GM13977 (cell line): ENCODE measurements at places on chromosomes 1 and 21.
A peak's percentile ranks its signal among the peaks of the same experiment; 100 is the strongest.

DNA sequence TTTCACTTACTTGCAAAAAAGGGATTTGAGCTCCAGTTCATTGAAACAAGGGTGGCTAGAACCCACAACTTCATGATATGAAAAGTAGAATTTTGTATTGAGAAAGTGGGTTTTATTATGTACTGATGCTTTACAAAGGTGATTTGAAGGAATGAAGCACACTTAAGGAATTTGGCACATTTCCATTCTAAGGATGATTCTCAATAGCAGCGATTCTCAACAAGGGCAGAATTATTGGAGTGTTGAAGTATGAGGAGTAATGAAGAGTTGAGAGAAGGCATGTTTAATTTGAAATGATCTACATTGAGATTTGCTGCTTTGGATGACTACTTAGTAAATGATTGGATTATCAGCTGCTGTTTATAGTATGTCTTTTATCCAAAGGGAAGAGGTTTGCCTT is 54.7 kb downstream of the FNBP1L start:
- DNase-seq, result no peak

DNA sequence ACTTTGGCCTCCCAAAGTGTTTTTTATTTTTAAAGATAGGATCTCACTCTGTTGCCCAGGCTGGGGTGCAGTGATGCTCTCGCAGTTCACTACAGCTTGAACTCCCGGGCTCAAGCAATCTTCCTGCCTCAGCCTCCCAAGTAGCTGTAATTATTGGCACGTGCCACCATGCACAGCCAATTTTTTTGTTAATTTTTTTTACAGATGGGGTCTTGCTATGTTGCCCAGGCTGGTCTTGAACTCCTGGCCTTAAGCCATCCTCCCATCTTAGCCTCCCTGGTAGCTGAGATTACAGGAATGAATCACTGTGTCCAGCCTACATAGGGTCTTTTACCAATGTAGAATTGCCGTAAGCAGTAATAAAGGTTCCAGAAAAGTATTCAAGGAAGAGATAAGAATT is 49.1 kb upstream of the HP1BP3 start:
- DNase-seq, result no peak

DNA sequence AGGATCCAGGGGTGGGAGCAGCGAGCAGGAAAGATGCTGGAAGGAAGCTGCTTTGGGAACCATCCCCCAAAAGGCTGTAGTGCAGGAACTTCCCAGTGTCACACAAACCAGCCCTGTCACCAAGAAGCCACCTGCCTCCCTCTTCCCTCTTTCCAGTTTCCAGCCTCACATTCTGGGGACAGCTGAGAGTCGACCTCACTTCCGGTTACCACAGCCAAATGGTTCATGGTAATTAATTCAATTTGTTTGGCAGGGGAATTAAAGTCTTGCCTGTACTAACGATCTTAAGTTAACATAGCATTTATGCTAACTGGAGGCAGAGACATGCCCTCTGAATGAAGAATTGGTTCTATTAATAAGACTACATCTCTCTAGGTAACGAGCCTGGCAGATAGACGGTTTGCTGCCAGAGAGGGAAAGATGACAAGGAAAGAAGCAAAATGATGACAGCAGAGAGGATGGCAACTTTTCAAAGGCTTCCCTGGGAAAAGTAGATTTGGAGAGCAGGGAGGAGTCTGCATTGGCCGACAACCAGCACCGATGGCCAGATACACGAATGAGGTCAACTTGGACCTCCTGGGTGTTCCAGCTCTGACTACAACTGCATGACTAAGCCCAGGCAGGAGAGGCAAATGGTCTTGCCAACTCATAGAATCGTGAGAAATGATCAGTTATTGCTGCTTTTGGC is 64.1 kb downstream of the TMCO4 start:
- no peak for DNase-seq

- DNase-seq, result no peak
Measured at GRCh38 chr1:16478091-16478490, 36.0 kb downstream of the RNU1-1 start.

- peak; percentile 65 for DNase-seq
Measured at GRCh38 chr1:11736746-11737639, 1.1 kb downstream of the AGTRAP start.

DNA sequence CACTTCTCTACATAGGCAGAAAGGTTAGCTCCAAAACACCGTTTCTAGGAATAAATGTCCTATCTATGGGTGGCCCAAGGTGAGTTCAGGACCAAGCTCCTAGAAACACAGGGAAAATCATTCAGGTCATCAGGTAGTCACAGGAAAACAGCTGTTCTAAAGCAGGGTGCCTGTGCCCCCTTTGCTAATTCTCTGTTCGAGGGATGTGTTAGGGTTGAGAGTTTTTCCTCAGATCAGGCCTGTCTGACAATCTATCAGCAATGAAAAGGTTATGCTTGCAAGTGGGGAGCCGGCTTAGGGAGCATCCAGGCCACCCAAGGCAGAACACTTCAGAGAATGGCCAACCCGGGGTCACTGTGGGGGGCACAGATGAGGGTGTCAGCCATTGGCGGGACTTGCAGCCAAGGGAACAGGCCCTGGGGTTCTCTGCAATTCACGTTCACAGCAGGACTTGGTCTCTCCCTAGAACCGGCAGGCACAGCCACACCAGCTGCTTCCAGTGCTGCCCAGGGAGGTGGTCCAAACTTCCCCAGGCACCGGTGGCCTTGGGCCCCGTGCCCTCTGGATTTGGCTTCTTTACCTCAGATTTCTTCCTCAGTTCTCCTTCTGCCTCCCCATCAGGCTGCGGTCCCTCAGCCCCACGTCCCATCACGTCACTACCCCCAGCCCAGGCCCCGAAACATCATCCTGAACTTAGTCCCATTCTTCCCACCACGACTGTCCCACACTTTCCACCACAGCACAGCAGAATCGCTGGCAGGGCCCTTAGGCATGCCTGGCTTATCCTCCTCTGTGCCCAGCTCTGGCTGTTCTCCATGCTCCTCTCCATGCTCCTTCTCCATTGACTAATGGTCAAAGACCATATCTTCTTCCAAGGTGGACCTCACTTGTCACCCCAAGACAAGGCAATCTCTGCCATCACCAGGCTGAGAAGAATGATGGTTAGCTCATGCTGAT is 11.0 kb downstream of the CD2 start:
- no peak for DNase-seq

GRCh38 chr1:112317611-112318062 is 78.4 kb upstream of the CTTNBP2NL start:
- no peak for DNase-seq

DNA sequence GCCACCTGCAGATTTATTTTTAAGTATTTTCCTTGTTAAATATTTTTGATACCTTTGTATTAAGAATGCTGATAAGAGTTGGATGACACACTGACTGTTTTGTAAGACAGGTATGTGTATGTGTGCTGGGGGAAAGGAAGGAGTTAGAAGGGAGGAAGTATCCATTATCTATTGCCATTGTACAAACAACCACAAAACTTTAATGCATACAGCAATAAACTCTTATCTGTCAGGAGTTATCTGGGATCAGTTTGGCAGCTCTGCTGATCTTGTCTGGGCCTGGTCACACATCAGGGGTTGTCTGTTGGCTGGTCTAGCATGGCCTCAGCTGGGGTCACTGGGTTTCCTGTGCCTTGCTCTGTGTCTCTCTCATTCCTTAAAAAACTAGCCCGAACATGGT is 423.9 kb upstream of the USP24 start:
- no peak for DNase-seq

DNA sequence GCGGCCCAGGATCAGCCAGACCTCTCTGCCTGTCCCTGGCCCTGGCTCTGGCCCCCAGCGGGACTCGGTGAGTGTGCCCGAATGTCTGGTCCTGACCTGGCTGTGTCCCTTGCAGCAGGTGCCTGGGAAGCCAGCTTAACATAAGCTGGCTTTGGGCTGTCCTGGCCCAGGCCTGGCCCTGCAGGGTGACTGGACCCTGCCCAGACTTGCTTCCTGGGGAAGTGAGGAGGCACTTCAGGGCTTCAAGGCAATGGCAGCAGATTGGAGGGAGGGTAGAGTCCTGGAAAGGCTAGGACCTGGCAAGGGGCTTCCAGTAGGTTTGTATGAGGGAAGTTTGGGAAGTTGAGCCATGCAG is 16.4 kb downstream of the RPS6KA1 start:
- DNase-seq, result no peak

- DNase-seq, result no peak
Measured at GRCh38 chr1:28428990-28429520, 59.5 kb downstream of the PHACTR4 start.

DNA sequence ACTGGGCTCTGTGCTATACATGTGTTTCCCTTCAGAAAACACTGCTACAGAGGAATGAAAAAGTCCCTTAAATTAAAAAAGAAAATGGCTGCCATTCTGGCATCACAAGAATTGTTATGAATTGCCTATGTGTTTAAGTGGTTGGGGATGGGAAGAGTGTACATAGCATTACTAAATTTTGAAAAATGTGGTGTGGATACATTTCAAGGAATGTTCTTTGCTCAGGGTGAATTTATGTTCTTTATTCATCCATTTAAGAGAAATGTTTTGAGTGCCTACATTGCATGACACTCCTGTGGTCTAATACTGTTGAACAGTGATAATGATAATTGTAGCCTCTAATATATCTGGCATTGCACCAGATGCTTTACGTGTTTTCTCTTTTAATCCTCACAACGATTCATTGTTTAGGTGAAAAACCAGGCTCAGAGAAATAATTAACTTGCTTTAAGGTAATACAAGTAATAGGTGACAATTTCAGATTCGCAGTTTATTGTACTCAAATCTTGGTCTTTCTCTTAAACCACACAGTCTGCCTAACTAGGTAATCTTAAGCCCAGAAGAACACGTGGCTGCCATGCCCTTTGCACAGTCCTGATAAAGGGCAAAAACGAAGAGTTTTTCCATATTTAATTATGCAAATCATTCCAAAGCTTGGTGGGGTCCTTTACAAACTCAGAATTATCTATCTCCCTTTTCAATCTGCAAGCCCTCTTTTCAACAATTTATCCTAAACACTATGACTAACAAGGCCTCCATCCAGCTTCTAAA is 31.5 kb downstream of the DPT start:
- no peak for DNase-seq

DNA sequence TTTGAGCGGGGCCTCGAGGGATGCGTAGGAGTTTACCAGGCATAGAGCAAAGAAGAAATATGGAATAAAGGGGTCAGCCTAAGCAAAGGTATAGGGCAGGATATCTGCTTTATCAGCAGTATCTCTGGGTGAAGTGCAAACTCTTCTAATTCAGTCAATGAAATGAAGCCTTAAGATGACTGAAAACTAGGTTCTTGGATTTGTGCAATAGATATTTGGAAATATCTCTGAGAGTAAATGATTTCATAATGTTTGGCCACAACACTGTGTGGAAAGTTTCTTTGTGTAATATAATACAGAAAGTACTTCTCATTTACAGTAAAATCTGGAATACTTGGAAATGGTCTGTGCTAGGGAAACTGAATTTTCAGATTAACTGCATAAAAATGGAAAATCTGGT is 26.1 kb downstream of the KCNJ15 start:
- no peak for DNase-seq

DNA sequence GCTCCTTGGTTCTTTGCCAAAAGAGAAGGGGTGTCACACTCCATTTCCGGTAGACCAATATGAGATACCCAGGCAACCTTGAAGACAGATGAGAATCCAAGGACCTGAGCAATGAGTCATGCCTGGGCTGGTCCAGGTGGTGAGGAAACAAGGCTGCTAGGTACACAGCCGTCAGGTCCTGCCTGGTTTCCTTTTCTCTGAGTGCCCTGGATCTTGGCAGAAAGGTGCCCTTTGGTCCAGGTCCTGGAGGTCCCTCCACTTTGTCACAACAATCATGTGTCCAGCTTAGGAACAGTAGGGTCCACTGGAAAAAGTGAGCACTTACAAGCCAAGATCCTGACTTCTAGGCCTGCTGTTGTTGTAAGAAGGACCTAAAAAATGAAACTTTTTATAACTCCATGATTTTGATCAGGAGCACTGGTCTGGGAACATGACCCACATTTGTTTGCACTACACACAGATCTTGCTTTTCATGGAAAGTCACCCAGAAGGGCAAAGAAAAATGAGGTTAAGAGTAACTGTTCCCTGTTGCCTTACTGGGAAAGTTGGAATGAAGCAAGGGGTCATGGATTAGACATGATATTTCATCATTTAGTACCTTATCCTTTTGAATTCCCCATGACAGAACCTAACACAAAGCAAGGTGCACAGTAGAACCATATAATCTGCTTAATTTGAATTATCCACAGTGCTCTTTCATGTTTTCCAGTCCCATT is 94.7 kb downstream of the PAPPA2 start:
- no peak for DNase-seq

GRCh38 chr1:198734323-198735008 is 95.6 kb downstream of the PTPRC start:
- DNase-seq, result peak; percentile 8

- DNase-seq, result no peak
Measured at GRCh38 chr1:207302618-207303393, 18.7 kb upstream of the CD55 start.

DNA sequence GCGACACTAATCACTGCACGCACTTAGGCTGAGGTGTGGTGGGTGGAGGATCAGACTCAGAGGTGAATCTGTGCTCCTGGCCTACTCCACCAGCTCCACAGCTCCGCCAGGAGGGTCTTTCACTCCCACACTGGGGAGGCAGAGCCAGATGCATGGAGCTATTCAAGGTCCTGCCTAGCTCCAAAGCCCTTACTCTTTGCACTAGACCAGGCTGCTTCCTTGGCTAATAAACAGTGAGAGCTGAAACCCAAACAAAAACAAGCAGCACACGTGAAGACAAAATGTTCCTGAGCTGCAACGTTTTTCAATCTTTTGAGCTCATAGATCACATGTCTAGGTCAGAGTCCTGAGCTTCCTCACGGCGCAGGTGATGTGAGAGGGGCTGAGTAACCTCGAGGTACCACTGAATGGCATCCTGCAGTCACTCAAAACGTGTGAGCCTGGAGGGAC is 19.2 kb downstream of the CAPZB start:
- DNase-seq, result no peak

DNA sequence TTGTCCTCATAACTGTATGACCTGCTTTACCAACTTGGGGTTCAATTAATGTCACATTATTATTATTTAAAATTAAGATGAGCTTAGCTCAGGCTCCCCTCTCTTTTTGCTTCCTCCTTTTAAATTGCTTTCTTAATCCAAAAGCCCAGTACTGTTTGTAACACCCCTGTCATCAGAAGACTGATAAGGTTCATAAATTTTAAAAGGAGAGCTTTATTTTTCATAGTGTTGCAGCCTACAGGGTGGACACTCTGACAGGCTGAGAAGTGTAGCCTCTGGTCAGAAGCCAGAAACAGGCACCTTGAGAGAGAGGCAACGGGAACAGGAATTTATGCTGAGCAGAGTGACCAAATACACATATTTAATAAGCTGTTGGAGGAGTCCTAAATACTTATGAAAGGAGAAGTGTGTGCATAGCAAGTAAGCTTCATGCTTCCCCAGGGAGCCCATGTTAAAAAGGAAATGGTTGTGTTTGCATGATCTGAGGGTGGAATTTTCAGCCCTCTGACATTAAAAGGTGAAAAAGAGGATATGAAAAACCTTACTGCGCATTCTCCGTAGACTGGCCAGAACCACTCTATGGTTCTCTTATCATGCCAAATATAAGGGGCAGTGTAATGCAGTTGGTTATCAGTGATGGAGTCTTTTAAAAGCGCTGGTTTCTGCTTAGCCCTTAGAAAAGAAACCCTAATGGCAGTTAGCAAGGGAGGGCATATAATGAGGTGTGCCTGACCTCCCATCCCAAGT is 30.5 kb upstream of the FGGY start:
- DNase-seq, result no peak
